Testis (tissue), 5 donors: ENCODE measurements at places on chromosomes 7 and 10. TPM values are rescaled to one million over a fixed set of nuclear protein-coding genes. Genes with fewer than 3 reads are reported as not detected.

The GNGT1 gene
- not detected for polyA plus RNA-seq

The AKR1C2 gene
- polyA plus RNA-seq = 35.5 TPM

The LRGUK gene
- polyA plus RNA-seq = 16.1 TPM

The CYP2C18 gene
- polyA plus RNA-seq = not detected

The SCD gene
- 121 TPM for polyA plus RNA-seq

The SFXN4 gene
- polyA plus RNA-seq = 57.5 TPM

The PLA2G12B gene
- 0.29 TPM for polyA plus RNA-seq

The CYTH3 gene
- 49.3 TPM for polyA plus RNA-seq

The PRKCQ gene
- 2.9 TPM for polyA plus RNA-seq

The PMS2 gene
- polyA plus RNA-seq = 9.2 TPM

The FBXL15 gene
- 9.2 TPM for polyA plus RNA-seq

The PSMC2 gene
- 151 TPM for polyA plus RNA-seq

The ZNF33A gene
- 9.2 TPM for polyA plus RNA-seq

The CDK14 gene
- 19.5 TPM for polyA plus RNA-seq

The ICA1 gene
- 90.3 TPM for polyA plus RNA-seq

The RALA gene
- polyA plus RNA-seq = 27.9 TPM

The LHFPL3 gene
- polyA plus RNA-seq = 0.17 TPM

The CNTNAP2 gene
- polyA plus RNA-seq = 4.3 TPM

The SYNPO2L gene
- 2.3 TPM for polyA plus RNA-seq

The FZD1 gene
- 5.9 TPM for polyA plus RNA-seq

The CCL24 gene
- polyA plus RNA-seq = 1.1 TPM

The FOXI2 gene
- polyA plus RNA-seq = 0.30 TPM

The KLF14 gene
- 1.7 TPM for polyA plus RNA-seq

The VWC2 gene
- polyA plus RNA-seq = 0.08 TPM

The PILRA gene
- 16.3 TPM for polyA plus RNA-seq

The PCLO gene
- polyA plus RNA-seq = 6.4 TPM
